Mucosa of descending colon (tissue), 3 donors: ENCODE measurements at places on chromosomes 4 and X. TPM values are rescaled to one million over a fixed set of nuclear protein-coding genes. Genes with fewer than 3 reads are reported as not detected.

GK gene
- total RNA-seq = 53.5 TPM

NAP1L3 gene
- total RNA-seq = 4.7 TPM

DMP1 gene
- total RNA-seq = not detected

NLRP2B gene
- total RNA-seq = not detected

MUC7 gene
- total RNA-seq = not detected

WFS1 gene
- total RNA-seq = 39.2 TPM

RTL9 gene
- not detected for total RNA-seq

FAT4 gene
- total RNA-seq = 28.4 TPM

GNRHR gene
- total RNA-seq = not detected
